ENCODE measurements at places on chromosomes 2 and 18.
A peak's percentile ranks its signal among the peaks of the same experiment; 100 is the strongest.

DNA sequence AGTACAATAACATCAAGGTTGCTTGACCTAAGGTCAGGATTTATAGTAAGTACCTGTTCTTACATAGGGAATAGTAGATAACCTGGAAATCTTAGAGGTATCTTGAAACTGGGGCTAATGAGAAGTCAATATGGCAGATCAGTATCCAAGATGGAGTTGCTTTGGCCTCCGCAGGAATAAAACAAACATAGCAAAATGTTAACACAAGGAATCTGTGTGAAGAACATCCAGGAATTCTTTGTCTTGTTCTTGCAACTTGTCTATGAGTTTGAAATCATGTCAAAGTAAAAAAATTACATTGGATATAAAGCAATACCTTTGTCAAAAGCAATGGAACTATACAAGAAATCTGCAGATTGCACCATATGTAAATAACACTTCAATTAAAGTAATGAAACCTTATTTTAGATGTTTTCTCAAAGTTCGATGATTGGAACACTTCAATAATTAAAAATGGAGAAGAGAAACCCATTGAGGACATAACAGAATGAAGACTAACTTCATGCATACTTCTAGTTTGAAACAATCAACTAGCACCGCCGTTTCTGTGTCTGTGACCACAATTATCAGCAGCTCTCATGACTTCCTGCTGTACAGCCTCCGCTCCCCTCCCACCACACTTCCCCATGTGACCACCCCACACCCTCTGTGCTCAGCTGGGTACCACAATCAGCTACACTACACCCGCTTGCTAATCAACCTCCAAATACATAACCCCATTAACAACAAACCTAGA, 27.6 kb downstream of the C2orf76 start:
- peak; percentile 55 for DNase-seq

DNA sequence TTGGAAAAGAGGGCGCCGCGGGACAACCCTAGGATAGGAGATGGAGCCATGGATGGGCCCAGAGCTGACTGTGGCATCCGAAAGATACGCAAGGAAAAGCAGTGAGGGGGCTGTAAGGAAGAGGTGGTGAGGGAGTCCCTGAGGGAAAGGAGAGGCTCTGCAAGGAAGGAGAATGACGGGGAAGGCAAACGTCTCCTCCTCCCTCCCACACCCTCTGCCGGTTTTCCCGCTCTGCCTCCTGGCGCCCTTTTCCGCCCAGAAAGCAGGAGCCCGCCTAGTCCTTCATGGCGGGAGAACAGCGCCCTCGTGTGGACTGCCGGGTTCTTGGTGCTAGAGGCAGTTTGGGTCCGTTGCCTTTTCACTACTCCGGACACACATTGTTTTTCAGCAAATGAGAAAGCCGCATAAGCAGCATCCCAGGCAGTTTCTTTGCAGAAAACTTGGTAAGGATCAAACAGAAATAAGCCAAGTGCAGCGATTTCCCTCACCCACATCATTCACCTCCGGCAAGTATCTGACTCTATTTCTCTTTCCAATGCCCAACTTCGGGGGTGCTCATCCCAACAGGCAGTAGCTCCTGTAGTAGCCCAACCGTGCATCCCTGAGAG, 200.4 kb downstream of the INO80D start:
- peak; percentile 38 for DNase-seq

- peak; percentile 57 for DNase-seq
Measured at GRCh38 chr2:175690113-175690837, 311.8 kb downstream of the LNPK start.

DNA sequence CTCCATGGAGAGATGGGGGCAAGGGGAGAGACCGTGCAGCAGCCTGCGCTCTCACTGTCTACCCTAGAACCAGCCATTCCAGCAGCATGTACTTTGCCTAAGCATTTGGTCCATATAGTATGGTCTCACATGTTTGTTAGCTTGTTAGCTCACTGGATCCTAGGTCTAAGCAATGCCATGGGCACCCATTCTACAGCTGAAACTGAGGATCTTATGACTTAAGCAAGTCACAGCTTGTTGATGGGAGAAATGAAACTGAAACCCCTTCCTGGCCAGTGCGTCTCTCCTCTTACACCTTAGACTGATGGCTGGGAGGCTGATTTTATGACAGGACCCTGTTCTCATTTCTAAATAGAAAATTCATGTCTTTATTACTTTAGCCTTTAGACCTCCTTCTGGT, 90.1 kb downstream of the EPAS1 start:
- DNase-seq = no peak

- no peak for DNase-seq
Measured at GRCh38 chr2:161409308-161409907, 6.7 kb upstream of the TBR1 start.

GRCh38 chr2:189505492-189505891, 64.2 kb downstream of the WDR75 start:
- no peak for DNase-seq

GRCh38 chr2:20334605-20335203, 15.9 kb downstream of the PUM2 start:
- DNase-seq = no peak

GRCh38 chr2:151900331-151900730, 72.1 kb upstream of the ARL5A start:
- DNase-seq = no peak

DNA sequence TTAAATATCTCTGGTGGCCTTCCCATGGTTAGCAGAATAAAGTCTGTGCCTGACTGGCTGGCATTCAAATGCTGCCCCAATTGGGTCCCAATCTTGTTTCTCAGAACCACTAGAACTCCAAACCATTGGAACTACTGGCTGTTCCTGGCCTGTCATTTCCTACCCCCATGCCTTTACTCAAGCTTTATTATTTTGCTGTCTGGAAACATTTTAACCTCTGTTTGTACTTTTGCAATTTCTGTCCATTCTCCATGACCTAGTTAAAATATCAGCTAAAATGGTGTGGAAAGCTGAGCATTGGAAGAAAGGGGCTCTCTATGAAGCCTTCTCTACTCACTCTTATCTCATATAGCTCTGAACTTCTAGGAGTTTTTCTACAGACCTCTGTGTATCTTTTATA, 38.7 kb downstream of the RAPGEF4 start:
- no peak for DNase-seq

GRCh38 chr2:238863749-238864206, 15.9 kb downstream of the TWIST2 start:
- DNase-seq = no peak

DNA sequence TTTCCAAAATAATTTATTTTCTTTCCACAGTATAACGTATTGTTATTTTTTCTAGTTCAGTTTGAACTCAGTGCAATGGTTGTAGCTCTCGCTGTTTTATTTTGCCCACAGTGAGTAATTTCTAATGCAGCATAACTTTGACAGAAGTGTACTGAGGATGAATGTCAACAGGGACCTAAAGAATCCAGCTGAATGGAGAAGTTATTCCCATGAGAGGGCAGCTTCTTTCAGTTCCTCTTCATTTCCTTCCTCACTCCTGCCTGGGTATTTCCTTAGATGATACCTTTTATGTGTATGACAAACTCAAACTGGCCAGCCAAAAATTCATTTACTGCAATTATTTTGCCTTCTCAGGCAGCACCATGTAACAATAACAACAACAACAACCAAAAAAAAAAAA, 1223.1 kb upstream of the ZEB2 start:
- no peak for DNase-seq

GRCh38 chr2:28842042-28842441, 28.1 kb downstream of the TRMT61B start:
- no peak for DNase-seq

- DNase-seq = no peak
Measured at GRCh38 chr2:166984797-166985196, 96.5 kb downstream of the XIRP2 start.

DNA sequence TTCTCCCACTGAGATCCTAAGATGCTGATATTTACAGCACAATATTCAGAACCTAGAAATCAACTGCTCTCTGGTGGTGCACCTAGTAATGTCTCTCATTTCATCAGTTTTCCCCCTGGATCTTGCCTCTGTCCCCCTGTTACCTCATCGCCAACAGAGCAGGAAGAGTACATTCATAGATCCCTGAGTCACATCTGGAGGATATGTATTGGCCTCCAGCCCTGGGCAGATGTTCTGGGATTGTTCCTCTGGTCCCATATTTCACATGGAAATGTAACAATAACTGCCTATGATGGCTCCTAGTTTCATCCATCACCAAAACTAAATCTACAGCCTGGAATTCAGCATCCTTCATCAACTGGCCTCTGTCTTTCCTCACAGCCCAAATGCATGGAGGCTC, 278.8 kb upstream of the SLC14A2 start:
- DNase-seq = no peak

All from CD4-positive, alpha-beta T cell treated with Interleukin-4 for 4 hours (primary cell).